Motor neuron (in vitro differentiated cells): ENCODE measurements at places on chromosomes 1 and 21. TPM values are rescaled to one million over a fixed set of nuclear protein-coding genes. Genes with fewer than 3 reads are reported as not detected.

ST6GALNAC5 gene
- total RNA-seq = 8.0 and 8.6 TPM in 2 replicates

PROK1 gene
- total RNA-seq = not detected in 2 replicates

SH2D2A gene
- 0.49 and 1.7 TPM in 2 replicates for total RNA-seq

SLC25A24 gene
- 3.1 and 3.5 TPM in 2 replicates for total RNA-seq

S100A12 gene
- total RNA-seq = not detected in 2 replicates

AMY2A gene
- total RNA-seq = 0.11 and 0.25 TPM in 2 replicates

VSIG8 gene
- total RNA-seq = not detected in 2 replicates

RGSL1 gene
- total RNA-seq = 0.21 and 0.75 TPM in 2 replicates

WNT2B gene
- 3.6 and 4.3 TPM in 2 replicates for total RNA-seq

CFHR1 gene
- not detected in 2 replicates for total RNA-seq

IFI44L gene
- total RNA-seq = 1.0 and 1.5 TPM in 2 replicates

LCE3D gene
- total RNA-seq = not detected in 2 replicates

CIART gene
- 2.7 and 2.8 TPM in 2 replicates for total RNA-seq

DNA sequence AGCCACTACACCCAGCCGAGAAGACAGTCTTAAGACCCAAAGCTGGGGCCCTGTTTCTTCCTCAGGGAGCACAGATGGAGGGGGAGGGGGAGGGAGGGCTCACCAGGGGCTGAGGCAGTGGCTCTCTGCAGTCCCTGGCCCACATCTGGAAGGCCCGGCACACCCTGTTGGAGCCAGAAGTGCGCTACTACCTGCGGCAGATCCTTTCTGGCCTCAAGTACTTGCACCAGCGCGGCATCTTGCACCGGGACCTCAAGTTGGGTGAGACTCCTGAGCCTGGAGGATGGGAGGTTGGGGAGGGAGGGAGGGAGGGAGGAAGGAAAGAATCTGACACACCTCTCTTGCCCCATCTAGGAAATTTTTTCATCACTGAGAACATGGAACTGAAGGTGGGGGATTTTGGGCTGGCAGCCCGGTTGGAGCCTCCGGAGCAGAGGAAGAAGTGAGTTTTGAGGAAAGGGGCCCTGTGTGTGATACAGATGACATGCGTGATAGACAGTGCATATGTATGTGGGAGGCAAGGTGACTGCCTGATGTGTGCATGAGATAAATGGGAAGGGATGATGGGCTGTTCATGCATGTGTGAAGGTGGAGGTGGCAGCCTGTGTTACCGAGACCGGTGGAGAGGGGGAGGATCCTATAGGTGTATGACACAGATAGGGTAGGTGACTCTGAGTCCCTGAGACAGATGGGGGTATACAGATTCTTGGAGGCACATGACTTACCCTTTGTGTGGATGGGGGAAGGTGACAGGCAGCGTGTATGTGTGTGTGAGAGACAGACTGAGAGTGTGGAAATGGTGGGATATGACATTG lies 1.5 kb downstream of the PLK3 start:
- peak; percentile 0 for ATAC-seq

GRCh38 chr1:157411769-157412168 lies 140.5 kb downstream of the FCRL5 start:
- ATAC-seq = no peak

GRCh38 chr1:169788402-169788801 lies 6.3 kb downstream of the METTL18 start:
- ATAC-seq = no peak

DNA sequence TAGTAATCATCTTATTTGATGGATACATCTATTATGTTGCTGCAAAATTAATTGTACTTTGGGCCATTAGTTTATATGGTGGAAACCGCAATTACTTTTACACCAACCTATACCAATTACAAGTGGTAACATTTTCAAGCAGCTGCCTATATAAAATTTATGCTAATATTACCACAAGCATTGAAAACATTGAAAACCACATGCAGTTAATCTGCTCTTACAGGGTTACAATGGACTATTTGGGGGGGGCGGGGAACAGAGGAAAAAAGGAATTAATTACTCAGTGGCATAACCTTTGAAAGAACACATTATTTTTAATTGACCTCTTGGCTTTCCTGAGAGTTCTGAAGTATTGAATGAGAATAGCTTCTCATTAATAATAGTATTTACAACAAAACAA lies 1793.2 kb downstream of the NCAM2 start:
- ATAC-seq = no peak

GRCh38 chr1:160489513-160490261 lies 33.4 kb downstream of the SLAMF6 start:
- no peak for ATAC-seq

GRCh38 chr21:45607021-45607908 lies 36.3 kb upstream of the PCBP3 start:
- ATAC-seq = peak; percentile 81

- ATAC-seq = no peak
These were observed 27.8 kb downstream of the CBR1 start for GRCh38 chr21:36097427-36098181.

- no peak for ATAC-seq
These were observed 25.1 kb upstream of the ASPM start for GRCh38 chr1:197171531-197171930.

GRCh38 chr21:44617071-44617501 lies 5.2 kb downstream of the KRTAP10-8 start:
- ATAC-seq = no peak
